ENCODE measurements at places on chromosomes 16 and 17.

- DNase-seq, result no peak
These were observed 42.1 kb downstream of the ENGASE start for GRCh38 chr17:79116575-79117368.

DNA sequence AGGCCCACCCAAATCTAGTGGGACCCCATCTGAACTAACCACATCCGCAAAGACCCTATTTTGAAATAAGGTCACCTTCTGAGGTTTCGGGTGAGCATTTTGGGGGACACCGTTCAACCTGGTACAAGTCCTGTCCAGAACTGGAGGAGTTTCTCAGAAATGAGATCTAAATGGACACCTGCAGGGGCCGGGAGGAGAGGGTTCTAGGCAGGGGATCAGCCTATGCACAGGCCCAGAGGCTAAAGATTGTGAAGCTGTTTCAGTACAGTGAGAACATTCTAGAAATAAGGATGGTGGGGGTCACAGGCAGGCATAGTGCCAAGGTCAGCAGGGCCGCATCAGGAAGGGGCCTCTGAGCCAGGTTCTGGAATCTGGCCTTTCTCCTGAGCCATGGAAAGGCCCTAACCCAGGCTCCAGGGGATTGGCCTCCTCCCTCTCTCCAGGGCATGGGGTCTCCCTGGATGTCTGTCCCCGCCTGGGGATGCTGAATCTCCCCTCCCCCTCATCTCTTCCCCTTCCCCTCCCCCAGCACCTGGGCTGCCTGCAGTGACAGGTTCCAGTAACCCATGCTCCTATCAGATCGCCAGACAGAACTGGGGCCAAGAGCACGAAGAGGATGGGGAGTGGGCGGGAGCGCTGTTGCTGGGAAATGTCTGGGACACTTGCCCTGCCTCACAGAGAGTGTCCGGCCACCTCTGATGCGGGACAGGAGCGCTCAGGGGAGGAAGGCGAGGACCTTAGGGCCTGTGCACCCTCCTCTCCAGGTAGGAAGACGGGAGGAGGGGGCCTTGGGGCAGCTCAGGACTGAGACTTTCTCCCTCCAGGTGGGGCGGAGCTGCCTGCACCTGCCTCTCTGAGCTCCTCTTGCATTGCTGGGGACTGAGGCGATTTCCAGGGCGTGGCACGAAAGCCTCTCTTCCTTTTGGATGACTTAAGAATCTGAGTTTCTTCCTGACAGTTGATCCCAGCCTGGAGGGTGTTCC is 321.4 kb upstream of the TNRC6C start:
- DNase-seq, result no peak

GRCh38 chr16:85724126-85724879 is 26.6 kb downstream of the C16orf74 start:
- DNase-seq, result no peak

GRCh38 chr16:14125000-14125681 is 54.0 kb downstream of the MRTFB start:
- DNase-seq, result no peak

DNA sequence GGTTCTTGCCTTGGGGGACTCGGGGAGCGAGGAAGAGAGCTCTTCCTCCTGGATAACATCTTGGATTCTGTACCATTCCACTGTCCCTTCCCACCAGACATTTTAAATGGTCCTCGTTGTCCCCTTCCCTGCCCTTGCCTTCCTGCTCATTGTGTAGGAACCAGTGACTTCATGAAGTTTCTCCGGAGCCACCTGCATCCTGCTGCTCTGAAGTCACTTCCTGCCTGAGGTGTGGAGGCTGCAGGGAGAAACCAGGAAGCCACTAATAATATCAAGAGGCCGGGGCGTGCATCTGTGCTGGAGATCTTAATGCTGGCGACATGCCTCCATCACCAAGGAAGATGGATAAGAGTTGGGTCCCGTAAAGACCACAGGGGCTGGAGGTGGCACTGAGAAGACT is 6.2 kb upstream of the SLC16A13 start:
- DNase-seq, result no peak

DNA sequence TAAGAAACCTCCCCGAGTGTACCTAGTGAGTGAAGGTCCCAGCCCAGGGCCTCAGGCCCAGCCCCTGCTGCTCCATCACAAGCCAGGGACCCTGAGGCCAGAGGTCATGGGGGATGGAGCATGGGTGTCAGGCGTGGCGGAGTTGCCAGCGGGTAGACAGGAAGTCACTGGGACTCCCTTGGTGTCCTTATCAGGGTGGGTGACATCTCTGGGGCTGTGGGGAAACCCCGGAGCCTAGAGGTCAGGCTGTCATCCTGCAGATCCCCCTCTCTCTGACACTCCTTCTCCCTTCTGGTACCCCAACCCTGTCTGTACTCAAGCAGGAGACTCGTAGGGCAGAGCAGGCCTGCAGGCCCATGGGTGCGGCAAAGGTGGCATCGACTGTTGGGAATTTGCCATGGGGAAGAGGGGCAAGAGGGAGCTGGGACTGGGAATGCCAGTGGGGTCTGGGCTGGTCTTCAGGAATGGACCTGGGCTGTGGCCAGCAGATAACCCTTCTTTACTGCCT is 10.8 kb upstream of the ADGRG1 start:
- DNase-seq, result no peak

GRCh38 chr17:7884581-7885366 is 3.8 kb upstream of the CHD3 start:
- no peak for DNase-seq

GRCh38 chr17:73952082-73952479 is 251.4 kb upstream of the RPL38 start:
- no peak for DNase-seq

DNA sequence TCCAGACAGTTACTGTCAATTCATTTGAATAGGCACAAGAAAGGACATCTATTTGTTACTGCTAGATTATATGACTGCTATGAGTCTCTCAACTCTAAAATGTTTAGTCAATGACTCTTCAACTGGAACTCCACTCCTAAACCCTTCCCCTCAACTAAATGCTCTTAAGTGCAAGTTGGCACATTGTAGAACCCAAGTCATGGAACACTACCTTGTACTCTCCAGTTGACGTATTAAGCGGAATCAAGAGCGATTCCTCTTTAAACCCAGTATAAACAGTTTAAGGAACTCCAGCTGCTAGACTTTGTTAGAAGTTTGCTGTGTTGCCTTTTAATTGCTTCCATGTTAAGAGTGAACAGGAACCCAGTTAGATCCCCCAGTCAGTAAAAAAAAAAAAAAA is 44.6 kb downstream of the STH start:
- peak; percentile 54 for DNase-seq

GRCh38 chr16:52492789-52493357 is 54.1 kb downstream of the TOX3 start:
- DNase-seq, result no peak

DNA sequence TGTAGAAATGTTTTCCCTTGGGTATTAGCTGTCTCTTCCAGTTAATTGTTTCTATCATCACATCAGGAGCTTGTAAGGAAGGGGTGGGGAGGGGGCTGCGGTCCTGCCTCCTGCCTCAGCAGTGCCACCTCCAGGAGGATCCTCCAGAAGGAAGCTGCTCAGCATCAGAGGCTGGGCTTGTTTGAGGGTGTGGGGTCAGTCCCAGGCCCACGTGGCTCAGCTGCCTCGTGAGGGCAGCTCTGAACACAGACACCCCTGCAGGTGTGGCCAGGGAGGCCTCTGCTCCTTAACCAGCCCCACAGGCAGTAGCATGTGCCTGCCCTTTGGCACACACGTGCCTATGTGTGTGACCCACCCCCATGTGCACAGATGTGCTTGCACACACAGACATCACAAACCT is 46.3 kb downstream of the MRM1 start:
- no peak for DNase-seq

- DNase-seq, result peak; percentile 90
These were observed 41.1 kb upstream of the KLHDC4 start for GRCh38 chr16:87806641-87807546.

DNA sequence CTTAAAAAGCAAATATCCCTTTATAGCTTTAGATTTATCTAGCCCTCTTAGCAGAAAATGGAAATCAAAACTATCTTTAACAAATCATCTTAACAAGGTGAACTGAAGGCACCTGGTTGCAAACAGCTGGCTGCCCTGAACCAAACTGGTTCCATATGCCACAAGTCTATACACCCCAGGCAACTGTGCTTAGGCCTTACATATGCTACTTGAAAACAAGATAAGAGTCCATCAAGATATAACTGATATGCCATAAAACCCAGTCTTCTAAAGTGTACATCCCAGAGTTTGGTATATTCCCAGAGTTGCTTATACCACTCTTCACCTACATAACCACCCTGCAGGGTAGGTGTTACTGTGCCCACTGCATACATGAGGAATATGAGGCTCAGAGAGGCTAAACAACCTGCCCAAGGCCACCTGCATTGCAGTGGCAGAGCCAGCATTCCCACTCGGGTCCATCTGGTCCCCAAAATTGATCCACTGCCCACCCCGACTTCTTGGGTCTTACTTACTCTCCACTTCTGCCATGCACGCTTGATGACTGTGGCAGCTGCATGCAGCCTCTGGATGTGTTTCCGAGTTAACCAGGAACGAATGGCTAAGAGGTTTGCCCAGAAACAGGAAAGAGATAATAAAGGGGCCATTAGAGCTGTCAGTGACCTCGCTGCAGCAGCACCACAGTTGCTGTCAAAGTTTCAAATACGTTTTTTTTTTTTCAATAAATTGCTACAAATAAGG is 12.2 kb downstream of the ZNHIT3 start:
- no peak for DNase-seq

DNA sequence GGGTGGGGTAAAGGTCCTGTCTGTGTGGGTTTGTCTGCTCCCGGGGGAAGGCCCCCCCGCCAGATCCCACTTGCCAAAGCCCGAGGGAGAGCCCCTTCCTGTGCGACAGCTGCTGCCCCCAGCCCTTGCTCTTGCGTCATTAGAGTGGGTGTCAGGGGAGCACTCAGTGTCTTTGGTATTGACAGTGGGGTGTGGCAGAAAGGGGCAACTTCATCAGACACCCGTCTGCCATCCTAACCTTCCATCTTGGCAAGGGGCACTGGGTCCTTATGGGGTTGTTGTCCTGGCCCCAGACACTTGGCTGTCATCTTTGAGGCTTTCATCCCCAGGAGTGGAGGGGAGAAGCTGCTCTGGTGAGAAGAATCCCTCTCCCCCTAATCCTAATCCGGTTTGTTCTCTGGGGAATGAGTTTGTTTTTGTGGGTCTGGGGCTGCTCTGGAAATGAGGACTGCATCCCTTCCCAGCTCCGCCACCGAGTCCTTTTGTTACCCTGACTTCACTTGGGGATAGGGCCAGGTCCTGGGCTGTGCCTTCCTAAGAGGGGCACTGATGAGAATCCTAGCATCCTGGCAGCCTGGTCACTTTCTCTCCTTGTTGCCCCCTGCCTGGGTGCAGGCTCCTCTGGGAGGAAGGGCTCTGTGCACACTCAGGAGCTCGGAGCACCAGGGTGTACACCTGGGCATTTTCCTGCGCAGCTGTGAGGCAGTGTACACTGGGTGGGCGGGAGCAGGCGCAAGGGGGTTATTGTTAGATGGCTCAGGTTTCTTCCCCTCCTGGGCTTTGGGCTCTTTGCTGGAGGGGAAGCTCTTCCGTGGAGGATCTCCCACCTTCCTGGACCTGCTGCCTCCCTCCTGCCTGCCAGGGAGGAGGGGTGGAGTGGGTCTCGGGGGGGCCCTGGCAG is 21.1 kb downstream of the GJD3 start:
- DNase-seq, result no peak

DNA sequence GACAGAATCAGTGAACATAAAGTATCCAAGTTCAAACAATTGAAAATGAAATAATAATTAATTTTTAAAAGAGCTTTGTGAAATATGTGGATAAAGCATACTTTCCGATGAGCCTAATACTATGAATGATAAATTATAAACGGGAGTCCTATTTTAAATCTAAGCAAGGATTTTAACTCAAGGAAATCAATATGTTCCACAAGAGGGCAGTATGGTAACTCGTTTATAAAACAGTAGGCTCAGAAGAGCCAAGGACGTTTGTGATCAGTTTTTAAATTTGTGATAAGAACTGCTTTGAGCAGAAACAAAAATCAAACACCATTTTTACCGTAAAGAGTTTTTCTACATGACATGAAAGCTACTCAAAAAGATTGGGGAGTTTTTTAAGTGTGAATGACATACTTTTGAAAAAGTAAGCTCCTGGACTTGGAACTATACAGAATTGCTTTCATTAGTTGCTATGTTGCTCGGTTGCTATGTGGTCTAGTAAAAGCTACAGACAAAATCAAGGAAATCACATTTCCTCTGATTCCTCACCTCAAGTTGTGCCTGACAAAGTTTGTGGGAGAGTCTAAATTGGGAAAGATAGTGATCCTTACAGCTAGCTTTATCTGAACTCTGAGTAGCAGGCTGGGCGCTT is 11.8 kb upstream of the TEKT1 start:
- peak; percentile 15 for DNase-seq

DNA sequence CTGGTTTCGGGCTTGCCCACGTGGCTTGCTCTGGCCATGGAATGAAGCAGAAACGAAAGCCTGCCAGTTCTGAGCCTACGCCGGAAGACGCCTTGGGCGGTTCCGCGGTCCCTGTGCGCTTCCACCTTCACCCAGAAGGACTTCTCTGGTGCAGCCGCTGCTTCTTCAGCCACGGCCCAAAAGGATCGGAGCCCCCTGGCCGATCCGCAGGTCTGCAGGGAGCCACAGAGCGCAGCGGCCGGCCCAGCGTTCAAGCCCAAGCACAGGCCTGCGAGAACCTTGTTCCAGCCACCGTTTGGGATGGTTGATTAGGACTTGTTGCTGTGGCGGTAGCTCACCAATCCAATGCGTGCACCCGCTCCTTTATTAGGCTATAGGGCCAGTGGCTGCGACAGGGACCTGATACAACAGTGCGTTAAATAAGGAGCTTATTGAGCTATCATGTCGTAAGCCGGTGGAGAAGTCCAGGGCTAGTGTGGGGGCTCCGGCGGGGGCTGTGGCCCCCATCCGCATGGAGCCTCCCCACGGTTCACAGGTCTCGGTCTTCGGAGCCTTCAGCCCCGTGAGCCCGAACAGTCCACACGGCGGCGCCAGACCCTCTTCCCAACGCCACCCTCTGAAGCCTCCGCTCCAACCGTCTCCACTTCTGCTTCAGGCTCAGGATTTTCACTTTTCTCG is 10.2 kb upstream of the MPP2 start:
- DNase-seq, result no peak
